Cortex of kidney (tissue), 1 donor: ENCODE measurements at places on chromosomes 3 and 15.

- no peak for DNase-seq
These were observed 63.2 kb upstream of the MNS1 start for GRCh38 chr15:56528136-56528535.

GRCh38 chr3:179512378-179512777, 50.3 kb upstream of the ACTL6A start:
- DNase-seq, result no peak

GRCh38 chr3:133868186-133868585, 27.5 kb downstream of the RAB6B start:
- no peak for DNase-seq

- no peak for DNase-seq
These were observed 102.9 kb downstream of the SEMA6D start for GRCh38 chr15:47820057-47820746.

- no peak for DNase-seq
These were observed 216.1 kb upstream of the ROPN1 start for GRCh38 chr3:124207873-124208485.

- no peak for DNase-seq
These were observed 30.6 kb downstream of the SLC49A4 start for GRCh38 chr3:122825460-122825859.

DNA sequence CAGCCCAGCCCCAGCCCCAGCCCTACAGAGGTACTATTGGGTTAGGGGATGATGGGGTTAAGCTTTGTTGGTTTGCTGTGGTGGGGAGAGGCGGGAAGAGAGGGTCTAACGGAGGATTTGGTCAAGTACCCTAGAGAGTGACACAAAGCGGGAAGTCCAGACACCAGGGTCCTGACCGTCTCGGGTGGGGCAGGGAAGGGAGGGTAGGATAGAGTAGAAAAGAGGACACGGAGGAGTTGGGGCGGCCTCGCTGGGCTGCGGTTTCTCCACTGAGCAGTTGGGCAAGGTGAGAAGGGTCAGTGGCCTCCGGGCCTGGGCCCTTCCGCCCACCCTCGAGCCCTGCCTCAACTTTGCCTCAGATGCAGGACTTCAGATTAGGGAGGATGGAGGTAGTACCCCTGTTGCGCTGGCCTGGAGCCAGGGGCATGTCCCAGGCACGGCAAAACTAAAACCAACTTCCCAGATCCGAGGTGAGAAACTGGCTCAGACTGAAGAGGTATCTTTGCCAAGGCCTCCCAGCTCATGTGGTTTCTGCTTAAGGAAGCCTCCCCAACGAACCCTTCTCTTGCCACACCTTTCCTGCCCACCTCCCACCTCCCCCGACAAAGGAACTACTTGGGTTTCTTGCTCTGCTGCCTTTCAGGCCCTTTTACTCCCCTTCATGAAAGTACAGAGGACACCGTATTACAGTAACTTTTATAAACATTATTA, 551 bp downstream of the PML start:
- no peak for DNase-seq

GRCh38 chr15:66253418-66254088, at the start of gene MEGF11:
TSS of gene MEGF11 (minus strand) at chr15:66253750. CDS start at chr15:66128403, 125,347 bp downstream.
- DNase-seq, result no peak

GRCh38 chr3:25458420-25458814, 30.4 kb downstream of the RARB start:
- no peak for DNase-seq

GRCh38 chr3:187822402-187822801, 77.1 kb upstream of the BCL6 start:
- no peak for DNase-seq

- no peak for DNase-seq
These were observed 500.6 kb upstream of the GOLIM4 start for GRCh38 chr3:168596175-168596823.

DNA sequence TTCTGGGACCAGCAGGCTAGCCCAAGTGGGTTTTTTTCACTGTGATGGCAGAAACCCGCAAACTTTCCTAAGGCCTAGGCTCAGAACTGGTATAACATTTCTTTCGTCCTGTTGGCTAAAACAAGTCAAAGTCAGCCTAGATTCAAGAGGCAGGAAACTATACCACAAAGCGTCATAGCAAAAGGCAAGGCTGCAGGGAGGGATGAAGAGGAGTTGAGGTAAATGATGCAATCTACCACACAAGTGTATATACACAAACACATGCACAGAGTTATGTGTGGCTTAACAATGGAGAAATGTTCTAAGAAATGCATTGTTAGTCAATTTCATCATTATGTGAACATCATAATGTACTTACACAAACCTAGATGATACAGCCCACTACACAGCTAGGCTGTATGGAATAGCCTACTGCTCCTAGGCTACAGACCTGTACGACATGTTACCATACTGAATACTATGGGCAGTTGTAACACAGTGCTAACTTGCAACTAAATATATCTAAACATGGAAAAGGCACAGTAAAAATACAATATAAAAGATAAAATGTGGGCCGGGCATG, 225.6 kb downstream of the TBL1XR1 start:
- DNase-seq, result no peak

DNA sequence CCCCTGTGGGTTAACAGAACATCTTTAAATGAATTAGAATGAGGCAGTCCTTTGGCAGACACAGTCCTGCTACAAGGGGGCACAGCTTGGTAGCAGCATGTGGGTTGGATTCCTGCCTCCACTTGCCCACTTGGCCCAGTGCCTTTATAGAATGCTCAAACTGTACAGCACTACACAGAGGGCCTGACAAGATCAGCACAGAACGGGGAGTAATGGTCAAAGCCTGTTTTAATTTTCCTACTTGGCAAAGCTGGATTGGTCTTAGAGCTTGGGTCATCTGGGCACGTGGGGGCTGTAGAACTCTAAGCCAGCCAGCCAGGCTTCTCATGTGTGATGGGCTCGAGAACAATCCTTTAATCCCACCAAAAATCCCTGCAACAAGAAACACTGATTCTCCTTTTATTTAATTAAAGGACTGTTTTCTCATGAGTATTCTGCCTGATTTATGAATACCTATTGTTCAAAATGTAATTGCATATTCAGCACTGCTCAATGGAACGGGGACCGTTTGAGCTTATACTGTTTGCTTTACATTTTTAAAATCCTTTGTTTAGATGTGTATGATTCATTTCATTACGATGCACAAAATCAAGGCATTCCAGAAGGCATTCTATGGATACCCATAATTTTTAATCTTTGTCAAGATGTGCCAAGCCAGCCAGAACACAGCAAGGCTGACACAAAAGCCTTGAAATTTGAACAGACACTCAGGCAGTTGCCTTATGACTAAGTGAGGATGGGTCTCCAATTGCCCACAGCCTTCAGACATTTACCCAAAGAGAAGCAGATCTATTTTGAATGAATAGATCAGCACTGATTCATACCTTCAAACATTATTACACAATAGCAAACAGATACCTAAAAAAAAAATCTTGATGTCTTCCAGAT, 249.3 kb upstream of the TGFBR2 start:
- no peak for DNase-seq

DNA sequence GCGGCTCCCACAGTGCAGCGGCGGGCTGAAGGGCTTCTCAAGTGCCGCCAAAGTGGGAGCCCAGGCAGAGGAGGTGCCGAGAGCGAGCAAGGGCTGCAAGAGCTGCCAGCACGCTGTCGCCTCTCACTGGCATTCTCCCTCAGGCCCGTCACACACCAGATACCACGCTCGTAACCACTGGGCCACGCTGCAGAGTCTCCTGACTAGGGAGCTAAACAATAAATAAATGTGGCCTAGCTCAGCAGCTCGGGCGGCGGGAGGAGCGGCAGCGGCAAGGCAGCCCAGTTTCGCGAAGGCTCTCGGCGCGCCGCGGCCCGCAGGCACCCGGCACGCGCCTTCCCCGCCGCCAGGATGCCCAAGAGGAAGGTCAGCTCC, 55.9 kb upstream of the FAM174B start:
- no peak for DNase-seq

GRCh38 chr3:16101295-16102186, 72.9 kb upstream of the GALNT15 start:
- no peak for DNase-seq
